ENCODE measurements at places on chromosomes 3 and 15. TPM values are rescaled to one million over a fixed set of nuclear protein-coding genes. Genes with fewer than 3 reads are reported as not detected.

DNA sequence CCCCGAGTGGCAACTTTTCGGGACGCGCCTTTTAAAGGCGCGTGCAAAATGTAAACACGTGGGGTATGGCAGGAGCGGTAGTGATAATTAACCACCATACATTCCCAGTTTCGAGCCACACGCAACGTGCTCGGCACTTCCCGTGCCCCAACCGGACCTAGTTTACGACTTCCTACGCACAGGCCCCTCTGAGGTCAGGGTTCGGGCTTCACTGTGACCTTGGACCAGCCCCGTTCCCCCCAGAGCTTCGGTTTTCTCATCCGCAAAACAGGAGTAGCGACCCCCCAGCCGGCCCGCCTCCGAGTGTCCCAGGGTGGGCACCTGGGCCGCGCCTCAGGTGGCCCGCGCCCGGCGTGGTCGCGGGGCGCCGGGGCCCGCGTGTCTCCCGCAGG lies 451 bp downstream of the CHCHD4 start:
- peak; percentile 60 for DNase-seq

DNA sequence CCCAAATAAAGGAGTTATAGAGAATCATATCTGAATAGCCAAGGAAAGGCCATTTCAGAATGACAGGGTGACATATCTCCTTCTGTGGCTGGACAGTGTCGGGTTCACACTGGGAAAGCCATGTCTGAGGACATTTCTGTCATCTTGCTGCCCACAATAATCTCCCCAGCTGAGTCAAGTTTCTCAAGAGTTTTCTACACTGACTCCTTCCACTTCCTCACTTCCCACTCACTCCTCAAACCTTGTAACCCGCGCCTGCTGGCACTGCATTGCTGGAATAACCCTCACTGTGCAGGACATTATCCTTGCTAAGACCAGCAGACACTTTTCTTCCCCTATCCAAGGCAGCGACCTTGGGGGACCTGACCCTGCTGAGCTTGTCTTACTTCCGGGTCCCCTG lies 5.3 kb upstream of the INSYN1 start:
- no peak for DNase-seq

DNA sequence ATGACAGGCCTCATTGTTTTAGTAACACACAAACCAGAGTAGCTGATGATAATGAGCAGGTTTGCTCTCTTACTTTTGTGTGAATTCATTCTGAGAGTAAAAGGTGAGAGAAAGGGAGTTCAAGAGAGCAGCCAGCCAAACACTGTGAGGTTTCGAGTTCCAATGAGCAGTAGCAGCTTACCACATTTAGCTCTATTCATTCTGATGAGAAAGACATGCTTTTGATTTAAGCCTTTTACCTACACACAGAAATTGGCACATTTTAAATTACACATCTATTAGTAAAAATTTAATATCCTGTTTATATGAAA lies 28.0 kb downstream of the GLDN start:
- no peak for DNase-seq

DNA sequence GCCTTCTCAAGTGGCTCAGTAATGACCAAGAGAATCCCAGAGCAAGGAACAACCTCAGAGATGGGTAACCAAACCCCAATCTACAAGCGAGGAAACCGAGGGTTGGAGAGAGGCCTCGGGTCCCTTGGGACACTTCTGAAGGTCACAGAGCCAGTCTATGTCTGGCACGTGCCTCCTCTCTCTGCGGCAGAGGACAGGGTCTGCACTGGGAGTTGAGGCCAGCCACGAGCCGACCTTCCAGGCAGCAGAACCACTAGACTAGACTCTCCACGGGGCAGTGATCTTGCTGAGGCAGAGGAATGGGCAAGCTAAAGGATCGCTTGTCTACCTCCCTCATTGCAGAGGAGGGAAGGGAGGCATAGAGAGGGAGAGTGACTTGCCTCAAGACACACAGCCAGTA lies 100.6 kb upstream of the SMAD3 start:
- no peak for DNase-seq

DNA sequence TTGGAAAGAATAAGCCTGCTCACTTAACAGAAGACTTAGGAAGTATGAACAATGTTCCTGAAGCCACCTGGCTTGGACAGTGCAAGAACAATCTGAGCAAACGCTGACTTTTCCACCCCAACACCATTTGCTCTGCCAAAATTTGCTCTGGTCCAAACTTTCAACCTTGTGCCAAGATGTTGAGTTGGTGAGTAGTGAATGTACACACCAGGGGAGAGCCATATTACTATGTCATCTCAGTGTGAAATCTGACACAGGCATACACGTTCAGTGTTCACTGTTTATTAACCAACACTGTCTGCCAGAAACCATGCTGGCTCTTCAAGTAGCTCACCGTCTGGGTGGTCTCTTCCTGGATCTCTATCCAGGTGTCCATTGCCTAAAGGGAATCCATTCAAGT lies 152.9 kb upstream of the LPP start:
- DNase-seq: no peak

- no peak for DNase-seq
Measured at GRCh38 chr15:73457334-73457733, 14.4 kb downstream of the REC114 start.

DNA sequence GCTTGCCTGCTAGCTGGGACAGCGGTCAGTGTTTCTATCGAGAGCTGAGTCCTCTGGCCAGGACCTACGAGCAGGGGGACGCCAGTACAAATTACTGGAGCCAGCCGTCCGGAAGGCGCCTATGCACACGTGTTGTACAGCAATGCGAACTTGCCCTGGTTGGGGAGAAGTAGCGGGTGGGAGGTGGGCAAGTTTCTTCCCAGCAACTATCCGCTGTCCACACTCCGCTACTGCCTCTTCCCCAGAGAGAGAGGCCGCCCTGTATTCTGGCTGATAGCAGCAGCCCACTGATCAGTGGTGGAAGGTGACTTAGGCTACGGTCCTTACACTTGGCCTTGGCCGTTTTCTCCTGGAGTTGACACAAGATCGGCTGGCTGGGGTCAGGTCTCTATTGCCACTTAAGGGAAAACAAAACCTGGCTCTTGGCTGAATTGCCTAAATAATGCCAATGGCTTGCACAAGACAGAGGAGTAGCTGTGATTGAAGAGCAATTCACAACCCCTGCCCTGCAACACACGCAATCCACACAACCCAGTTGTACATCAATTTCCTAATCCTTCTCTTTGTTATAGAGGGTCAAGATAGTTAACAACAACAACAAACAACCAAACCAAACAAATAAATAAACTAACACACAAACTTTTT lies 12.8 kb upstream of the SHC4 start:
- DNase-seq: peak; percentile 45

GRCh38 chr3:58924578-58924977 lies 125.2 kb downstream of the CFAP20DC start:
- DNase-seq: no peak

DNA sequence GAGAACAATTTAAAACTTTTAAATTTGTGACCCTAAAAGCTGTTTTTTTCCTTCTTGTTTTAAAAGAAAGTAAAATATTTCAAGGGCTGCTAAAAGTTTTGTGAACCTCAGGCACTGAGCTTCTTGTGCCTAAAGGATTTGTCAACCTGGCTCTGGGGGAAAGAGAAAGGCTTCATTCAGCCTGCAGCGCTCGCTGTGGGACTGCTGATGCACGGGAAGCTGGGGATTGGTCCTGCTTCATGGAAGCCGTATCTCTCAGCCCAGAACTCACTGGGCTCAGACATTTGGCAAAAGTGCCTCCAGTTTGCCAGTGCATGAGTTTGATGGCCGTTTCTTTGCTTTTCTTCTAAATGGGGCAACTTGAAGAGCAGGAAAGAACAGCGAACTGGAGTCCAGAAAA lies 30.8 kb downstream of the TPRG1 start:
- no peak for DNase-seq

- no peak for DNase-seq
Measured at GRCh38 chr15:90915216-90915807, 12.2 kb downstream of the MAN2A2 start.

DNA sequence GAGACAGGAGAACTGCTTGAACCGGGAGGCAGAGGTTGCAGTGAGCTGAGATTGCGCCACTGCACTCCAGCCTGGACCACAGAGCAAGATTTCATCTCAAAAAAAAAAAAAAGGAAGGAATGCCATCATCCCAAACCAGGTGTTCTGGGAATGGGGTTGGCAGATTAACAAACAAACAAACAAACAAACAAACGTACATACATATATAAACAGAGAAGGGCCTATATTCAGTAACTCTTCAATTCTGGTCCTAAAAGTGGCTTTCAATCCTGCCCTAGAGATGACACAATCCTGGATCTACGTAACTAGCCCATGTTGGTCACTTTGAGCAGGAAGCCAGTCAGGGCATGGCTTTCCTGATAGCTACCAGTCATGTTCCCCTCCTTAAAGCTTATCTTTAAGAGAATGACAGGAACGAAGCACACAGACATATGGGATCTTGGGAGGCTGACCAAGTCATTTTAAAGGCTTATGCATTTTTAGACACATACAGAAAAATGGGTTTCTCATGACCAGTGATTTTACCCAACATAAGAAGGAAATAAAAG lies 29.9 kb upstream of the RAB11A start:
- DNase-seq: no peak

DNA sequence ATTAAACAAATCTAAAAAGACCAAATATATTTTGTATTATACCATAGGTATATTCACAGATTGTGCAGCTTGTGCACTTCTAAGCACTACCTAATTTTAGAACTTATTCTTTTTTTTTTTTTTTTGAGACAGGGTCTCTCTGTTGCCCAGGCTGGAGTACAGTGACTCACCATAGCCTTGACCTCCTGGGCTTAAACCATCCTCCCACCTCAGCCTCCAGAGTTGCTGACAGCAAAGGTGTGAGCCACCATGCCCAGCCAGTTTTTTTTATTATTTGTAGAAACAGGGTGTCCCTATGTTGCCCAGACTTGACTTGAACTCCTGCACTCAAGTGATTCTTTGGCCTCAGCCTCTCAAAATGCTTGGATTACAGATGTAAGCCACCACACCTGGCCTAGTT lies 11.9 kb upstream of the TKT start:
- no peak for DNase-seq

GRCh38 chr3:171565481-171566058 lies 105.4 kb upstream of the TNIK start:
- DNase-seq: peak; percentile 24

GRCh38 chr3:63429905-63430304 lies 151.8 kb downstream of the SYNPR start:
- DNase-seq: no peak

- DNase-seq: no peak
Measured at GRCh38 chr15:84750583-84751092, 2.2 kb downstream of the ZNF592 start.

GRCh38 chr3:152127058-152127457 lies 141.7 kb upstream of the MBNL1 start:
- no peak for DNase-seq

GRCh38 chr3:78911394-78911793 lies 856.4 kb downstream of the ROBO1 start:
- no peak for DNase-seq

DNA sequence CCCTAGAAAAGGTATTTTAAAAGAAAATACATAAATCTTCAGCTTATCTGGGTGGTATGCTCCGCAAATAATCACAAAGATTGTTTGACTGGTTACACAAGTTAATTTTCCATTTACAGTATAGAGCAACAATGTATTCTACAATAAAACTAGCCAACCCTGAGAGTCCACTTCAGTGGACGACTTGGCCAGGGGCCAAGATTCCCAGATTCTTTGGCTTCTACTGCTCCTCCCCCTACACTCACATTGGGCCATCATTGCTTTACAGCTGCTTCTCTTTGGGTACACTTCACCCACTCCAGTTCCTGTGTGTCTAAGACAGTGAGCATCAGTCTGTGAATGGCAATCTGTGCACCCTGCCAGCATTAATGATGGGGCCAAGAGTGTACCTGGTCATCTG lies 17.2 kb upstream of the PRICKLE2 start:
- DNase-seq: peak; percentile 7

GRCh38 chr3:101791778-101792177 lies 12.8 kb downstream of the NXPE3 start:
- DNase-seq: no peak

DNA sequence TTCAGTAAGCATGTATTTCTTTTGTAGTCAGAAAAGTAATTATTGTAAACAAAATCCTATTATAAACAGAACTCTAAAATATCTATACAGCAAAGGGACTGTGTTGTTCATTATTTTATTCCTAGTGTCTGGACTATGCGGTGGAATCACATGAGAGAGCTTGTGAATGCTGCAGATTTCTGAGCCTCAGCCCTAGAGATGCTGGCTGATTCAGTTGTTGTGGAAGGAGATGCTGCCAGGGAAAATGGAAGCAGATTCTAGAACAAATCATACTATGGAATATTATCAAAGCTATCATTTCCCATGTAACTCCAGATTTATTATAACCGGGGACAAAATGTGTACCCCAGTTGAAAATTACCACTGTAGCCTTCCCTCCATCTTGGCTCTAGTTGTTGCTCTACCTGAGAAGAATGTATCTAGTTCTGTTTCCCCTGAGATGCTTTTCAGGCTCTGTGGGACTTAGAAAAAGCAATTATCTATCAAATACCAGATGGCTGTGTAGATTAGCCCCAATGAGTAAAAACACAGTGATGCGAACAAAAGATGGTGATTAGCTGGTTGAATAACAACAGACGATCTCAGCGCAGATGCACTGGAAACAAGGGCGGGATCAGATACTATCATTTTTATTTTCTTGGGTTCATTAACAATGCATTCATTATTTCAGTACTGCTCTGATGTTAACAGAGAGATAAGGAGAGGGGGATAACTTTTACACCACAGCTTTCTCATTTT lies 131.3 kb downstream of the TMEM108 start:
- no peak for DNase-seq

DNA sequence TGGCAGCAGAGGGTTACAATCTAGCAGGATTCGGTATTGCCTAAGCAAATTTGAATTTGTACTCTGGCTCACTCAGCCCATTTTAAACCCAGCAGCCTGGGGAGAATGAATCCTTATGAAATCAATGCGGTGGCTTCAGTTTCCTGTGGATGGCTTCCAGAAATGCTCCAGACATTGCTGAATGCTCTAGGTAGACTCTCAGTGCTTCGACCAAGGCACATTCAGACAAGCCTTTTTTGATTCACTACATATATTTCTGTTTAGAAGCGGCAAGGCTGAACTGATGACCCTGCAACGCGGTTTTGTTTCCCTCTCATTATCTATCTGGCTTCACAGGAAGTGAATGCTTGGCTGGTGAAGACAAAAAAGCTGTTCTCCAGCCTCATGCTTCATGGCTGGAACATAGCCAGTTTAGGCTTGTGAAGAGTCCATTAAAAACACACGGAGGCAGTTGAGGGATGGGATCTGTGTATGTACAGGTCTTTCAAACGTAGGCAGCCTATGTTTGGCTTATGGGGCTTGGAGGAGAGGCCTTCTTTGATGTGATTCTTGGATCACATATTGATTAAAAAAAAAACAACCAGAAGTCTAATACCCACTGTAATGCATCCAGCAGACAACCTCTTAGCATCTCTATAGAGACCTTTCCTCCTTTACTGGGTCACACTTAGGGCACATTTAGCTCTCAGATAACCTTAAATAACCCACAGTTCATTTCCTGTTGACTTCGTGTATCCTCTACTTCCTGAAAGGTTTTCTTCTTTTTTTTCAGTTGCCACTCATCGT lies 400.2 kb upstream of the TBL1XR1 start:
- no peak for DNase-seq

- no peak for DNase-seq
Measured at GRCh38 chr3:34323517-34323916, 525.1 kb downstream of the PDCD6IP start.

Gene FGF12
- not detected for total RNA-seq

Gene GRAMD1C
- not detected for total RNA-seq

Gene SCG5
- total RNA-seq: 2.4 TPM

Gene NMNAT3
- total RNA-seq: 6.1 TPM

Gene BMF
- 8.7 TPM for total RNA-seq

Gene KLF15
- 7.8 TPM for total RNA-seq

Gene C3orf22
- not detected for total RNA-seq

Gene ATP13A5
- total RNA-seq: not detected

Gene CHST2
- total RNA-seq: not detected

Gene ANKRD34C
- total RNA-seq: not detected

Gene FEZF2
- total RNA-seq: not detected

Gene DNAH12
- total RNA-seq: 0.11 TPM
